ENCODE measurements at places on chromosomes 1 and 21.

GRCh38 chr21:46020581-46020980, 39.0 kb downstream of the COL6A1 start:
- DNase-seq: no peak

DNA sequence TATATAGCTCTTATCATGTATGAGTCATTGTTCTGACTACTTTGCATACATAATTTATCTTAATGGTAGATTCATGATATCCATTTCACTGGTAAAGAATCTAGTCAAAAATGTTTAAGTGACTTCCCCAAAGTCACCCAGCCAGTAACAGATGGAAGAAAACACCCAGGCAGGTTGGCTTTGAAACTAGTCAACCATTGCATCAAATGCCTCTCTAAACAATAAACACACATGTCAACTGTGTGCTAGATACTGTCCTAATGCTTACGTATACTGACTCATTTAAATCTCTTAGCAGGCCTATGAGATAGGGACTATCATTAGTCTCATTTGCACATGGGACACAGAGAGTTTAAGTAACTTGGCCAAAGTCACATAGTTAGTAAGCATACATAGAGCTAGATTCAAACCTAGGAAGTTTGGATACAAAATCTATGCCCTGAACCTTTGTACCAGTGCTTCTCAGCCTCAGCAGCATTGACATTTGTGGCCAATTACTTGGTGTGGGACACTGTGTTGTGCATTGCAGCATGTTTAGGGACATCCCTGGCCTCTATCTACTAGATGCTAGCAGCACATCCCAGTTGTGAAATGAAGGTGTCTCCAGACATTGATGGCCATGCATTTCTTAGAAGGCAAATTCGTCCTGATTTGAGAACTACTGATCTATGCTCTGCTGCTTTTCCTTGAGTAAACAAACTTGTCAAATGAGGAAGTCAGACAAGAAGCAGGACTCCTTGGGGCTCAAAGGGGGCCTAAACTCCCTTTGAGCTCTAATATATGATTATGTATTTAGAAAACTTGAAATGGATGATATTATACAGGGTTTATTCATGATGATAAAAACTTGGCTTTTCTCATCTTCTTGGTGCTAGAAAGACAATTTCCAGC, 316.3 kb downstream of the KCNH1 start:
- DNase-seq: no peak

DNA sequence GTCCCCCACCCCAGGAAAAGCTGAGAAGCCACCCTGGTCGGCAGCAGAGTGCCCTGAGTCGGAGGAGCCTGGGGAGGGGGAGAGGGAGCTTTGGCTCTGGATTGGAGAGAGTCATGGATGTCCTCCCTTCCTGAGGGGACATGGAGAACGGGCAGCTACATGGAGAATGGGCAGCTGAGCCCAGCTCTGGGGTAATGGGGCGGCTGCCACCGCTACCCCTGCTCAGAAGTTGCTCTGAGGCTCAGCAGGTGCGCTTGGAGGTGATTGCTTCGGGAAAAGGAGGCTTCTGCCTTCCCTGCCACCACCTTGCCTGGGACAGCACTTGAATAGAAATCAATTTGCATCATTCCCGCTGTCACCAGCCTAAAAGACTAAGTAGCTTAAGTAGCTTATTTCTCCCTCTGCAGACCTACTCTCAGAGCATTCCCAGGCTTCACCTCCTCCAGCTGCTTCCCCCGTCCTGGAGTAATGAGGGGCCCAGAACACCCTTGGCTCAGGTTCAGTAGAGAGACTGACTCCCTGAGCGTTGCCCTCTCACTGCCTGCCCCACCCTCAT, 8.3 kb downstream of the DISP3 start:
- no peak for DNase-seq

GRCh38 chr1:18004278-18004677, 103.3 kb upstream of the IGSF21 start:
- DNase-seq: no peak

GRCh38 chr1:41835485-41835884, 83.2 kb downstream of the HIVEP3 start:
- no peak for DNase-seq

- no peak for DNase-seq
Measured at GRCh38 chr21:45570826-45571601, 28.8 kb upstream of the SLC19A1 start.

DNA sequence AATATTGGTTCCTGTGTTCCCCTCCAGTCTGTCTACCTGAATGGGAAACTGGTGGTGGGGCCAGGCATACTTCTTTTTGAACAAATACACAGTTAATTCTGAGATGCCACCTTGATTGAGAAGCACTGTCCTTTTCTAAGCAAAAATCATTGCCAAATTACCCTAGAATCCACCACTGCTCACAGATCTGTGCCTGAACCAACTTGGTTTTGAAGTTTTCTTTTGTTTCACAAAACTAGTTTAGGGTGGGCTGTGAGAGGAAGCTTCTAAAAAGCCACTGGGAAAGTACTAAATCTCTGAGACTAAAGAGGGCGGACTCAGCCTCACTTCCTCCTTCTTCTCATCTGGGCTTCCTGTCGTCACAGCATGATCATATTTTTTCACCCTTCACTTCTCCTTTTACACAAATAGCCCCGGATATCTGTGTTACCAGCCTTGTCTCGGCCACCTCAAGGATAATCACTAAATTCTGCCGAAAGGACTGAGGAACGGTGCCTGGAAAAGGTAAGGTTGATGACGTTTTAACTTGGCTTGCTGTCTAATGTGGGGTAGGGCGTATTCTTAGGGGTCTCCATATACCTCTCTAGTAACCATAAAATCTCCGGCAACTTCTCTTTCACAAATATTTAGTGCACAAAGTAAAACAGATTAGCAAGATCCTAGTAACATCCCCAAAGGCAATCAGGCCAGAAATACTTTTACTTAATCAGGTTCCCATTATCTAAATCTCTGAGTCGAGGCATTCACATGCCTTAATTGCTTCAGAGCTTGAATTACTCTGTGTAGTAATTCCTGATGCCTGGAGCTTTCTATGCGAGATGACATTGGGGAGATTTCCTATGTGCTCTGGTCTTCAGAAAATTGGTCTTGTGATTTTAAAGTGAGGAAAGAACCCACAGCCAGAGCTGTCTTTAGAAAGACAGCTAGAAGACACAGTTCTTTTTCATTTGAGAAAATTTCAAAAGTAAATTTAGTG, at the start of gene CD53:
TSS of gene CD53 (plus strand) at position 404 of the 976 bp plus-strand sequence. CDS start 18,261 bp downstream, outside the sequence.
- DNase-seq: no peak

GRCh38 chr1:233229288-233229687, 66.2 kb downstream of the PCNX2 start:
- DNase-seq: no peak

- DNase-seq: no peak
Measured at GRCh38 chr21:45102391-45102932, 28.1 kb downstream of the ADARB1 start.

DNA sequence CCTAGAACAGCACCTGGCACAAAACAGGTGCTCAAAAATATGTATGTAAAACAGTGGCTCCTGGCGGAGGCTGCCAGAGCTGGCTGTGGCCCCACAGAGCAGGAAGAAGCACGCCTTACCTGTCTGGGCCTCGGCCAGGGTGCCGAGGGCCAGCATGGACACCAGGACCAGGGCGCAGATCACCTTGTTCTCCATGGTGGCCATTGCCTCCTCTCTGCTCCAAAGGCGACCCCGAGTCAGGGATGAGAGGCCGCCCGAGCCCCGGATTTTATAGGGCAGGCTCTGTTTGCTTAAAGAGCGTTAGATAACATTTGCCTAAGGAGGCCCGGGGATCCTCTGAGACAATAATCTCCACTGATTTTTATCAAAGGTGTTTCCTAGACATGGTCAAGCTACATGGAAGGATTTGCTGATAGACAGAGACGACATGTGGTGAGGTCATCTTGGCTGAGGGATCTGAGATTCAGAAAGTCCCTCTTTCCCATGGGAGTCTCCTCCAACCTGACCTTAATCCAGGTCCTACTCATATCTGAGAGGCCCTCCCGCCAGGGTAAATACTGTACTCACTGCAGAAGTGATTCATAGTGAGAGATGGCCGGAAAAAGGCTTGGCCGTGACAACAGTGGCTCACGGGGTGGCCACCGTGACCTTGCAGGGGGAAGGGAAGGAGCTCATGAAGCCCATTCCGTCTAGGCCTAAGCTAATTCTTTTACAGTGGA, at the start of gene TFF1:
TSS of gene TFF1 (minus strand) at position 244 of the 719 bp plus-strand sequence. CDS start at position 204, 40 bp downstream.
- DNase-seq: no peak

All from endothelial cell (in vitro differentiated cells).